Activated naive CD4-positive, alpha-beta T cell treated with anti-CD3 and anti-CD28 coated beads, Interleukin-2, amount 50 U/mL, for 72 hours (primary cell): ENCODE measurements at places on chromosomes 5 and 9. TPM values are rescaled to one million over a fixed set of nuclear protein-coding genes. Genes with fewer than 3 reads are reported as not detected.

- no peak for DNase-seq
Observed at GRCh38 chr5:169116961-169117461, 183.9 kb downstream of the SLIT3 start.

DNA sequence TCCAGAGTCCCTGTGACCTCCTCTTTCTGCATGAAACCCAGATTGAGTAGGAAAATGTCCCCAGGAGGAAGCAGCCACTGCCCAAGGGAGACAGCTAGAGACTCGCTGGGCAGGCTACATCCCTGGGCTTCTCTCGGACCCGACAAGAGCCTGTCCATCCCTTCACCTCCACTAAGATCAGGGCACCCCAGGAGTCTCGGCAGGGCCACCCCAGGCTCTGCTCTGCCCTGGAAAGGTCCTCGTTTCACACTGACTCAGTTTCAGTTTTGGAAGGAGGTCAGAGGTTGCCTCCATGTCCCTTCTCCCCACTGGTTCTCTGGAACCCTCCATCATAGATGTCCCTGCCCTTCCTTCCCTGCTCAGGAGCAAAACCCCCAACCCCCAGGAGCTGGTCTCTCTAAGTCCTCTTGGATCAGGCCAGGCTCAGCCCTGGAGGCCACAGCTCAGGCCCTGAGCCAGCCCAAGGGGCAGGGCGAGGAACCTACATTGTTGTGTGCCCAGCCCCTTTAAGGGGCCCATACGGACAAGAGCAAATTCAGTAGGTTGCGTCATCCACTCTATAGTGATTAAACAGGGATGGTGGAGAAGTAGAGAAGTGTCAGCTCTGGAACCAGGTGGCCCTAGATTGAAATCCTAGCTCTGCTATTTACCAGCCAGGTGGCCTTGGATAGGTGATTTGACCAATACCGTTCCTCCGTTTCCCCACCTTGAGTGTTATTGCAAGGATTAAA lies 37.4 kb downstream of the C9orf50 start:
- no peak for DNase-seq

DNA sequence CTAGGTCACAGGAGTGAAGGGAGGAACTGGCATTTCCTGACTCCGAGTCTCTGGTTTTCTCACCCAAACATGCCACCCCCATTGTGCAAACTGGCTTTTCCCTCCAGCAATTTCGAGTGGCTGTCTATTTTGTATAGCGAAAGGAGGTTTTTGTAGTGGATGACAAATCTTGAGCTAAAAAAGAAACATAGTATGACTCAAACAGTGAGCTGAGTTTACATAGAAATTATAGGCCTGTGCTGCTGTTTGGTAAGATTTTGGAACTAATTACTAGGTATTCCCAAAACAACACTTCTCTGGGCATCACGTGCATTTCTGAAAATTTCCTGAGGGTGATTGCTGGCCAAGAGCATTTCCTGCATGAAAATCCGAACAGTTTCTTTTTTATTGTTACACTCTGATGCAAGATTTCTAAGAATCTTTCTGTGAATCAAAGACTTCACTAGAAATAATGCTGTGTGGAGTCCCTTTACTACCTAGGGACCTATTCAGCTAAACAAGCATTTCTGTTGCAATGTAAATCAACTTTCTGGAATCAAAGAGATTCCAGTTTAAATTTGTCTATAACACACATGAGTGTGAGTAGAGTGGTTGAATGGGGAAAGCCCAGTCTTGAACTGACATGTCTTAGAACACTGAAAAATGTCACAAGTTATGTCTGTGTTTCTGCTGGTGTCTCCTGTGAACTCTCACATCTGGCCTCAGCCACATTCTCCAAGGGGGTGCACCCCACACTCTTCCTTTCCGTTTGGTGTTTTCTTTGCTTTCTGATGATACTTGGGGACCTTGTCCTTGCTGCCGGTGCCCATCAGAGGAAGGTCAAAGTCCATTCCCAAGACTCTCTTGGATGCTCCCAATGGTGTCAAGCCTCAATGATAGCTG lies 33.3 kb upstream of the DAPK1 start:
- DNase-seq, result peak; percentile 24

DNA sequence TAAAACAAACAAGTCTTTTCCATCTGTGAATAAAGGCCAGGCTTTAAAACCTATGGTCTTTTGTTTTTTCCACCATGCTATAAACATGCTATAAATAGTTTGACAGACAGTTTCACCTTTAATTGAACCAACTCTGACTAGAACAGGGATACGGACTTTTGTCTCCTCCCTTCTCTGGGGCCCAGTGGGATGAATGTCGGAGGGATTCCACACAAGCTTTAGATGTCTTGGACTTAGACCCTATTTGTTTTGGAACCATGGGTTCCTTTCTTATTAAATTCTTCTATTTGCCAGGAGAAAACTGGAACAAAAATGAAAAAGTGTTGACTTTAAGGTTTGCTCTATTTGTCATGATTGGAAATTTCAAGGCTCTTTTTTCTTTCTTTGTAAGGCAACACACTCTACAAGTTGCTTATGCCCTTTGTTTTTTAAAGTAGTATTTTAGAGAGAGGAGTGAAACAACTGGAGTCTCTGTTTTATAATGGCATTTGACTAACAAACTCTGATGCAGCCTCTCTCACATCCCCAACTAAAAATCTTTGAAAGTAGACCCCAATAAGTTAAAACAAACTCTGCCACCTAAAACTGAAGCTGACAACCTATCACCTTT lies 145.3 kb downstream of the MLLT3 start:
- no peak for DNase-seq

DNA sequence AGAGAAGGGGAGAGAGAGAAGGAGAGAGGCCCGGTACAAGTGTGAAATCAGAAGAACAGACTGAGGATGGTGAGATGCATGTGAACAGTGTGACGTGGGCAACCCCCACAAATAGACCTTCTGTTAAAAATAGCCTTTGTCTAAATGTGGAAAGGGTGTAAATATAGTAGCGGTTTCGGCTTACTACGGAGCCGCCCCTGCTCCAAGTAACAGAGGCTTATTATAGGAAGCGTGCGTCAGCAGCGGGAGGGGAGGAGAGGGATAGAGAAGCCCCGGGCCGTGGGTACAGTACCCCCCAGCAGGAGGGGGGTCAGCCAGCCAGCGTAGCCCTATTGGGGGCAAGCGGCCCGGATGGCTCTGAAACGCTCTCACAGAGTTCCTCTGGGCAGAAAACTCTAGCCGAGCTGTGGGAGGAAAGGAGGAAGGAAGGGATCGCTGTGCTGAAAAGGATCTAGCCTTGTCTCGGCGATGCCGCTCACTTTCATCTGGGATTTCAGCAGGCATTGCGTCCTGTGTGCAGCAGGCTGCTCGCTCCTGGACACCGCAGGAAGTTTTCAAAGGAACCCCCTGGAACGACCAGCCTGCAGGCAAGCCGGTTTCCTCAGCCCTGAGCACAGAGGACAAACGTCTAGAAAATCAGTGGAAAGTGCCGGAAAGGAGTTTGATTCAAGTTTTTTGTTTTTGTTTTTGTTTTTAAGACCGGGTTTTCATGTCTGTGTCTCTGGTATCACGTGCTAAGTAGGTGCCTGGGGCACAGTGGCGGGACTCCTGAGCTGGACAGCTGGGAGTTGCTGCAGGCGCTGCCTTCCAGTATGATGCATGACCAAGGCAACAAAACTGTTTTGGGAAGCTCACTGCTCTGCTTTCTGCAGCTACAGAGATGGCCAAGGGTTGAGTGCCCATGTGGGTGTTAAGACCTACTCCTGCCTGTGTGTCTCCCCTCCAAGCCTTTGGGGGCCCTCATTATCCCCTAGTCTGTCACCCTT lies 146.6 kb downstream of the SEC61B start:
- DNase-seq, result no peak

DNA sequence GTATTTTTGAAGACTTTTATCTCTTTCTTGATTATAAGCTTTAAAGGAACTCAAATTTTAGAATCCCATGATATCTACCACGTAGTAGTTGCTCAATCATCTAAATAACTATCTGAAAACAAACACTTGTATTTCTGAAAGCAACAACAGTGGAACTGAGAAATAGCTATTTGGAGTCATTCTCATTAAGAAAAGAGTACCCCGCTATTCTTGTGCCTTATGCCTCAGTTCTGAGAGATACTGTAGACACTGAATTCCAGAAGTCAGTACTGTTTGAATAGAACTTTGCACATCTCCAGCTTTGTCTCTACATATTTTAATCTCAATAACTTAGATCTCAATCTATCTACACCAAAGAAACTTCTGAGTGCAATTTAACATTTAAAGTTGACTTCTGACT lies 11.4 kb downstream of the CHD1 start:
- no peak for DNase-seq

DNA sequence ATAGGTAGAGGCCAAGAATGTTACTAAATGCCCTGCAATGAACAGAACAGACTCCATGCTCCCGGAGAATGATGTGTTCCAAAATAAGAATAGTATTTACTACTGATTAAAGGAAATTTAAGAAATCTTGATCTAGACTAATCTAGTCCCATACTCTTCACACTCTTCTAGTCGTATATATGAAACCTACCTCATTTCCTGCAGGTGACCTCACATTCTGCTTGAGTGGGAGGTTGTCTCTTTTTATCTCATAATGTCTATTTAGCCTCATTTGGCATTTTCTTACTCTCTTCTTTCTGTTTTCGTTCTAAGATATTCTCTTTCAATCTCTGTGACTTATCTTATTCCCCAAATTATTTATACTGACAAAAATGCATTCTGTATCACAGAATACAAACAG lies 9.2 kb upstream of the SHOC1 start:
- no peak for DNase-seq

GRCh38 chr9:5562806-5563416 lies 52.6 kb downstream of the PDCD1LG2 start:
- DNase-seq, result no peak

- DNase-seq, result no peak
Observed at GRCh38 chr9:132896906-132897305, 18.2 kb downstream of the SPACA9 start.

- no peak for DNase-seq
Observed at GRCh38 chr5:50699737-50700136, 33.3 kb downstream of the PARP8 start.

- no peak for DNase-seq
Observed at GRCh38 chr5:136199408-136199807, 6.4 kb upstream of the SMIM32 start.

DNA sequence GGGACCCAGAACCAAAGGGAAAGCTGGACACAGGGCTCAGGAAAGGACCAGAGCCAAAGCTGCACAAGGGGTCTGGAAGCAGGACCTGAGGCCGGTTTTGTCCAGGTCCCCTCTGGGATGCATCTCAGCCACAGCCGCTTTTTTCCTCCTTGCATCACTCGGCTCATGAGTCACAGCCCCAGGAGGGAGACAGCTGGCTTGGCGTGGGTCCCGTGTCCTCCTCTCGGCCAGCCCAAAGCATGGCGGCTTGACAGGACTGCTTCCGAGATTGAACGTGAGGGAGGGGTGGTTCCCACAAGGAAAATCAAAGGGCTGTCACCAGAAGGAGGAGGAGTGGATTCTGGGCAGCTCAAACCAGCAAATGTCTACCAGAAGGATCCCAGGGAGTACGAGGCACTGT lies 56.7 kb upstream of the CPLX2 start:
- no peak for DNase-seq

- DNase-seq, result no peak
Observed at GRCh38 chr9:85089188-85089969, 419.9 kb downstream of the NTRK2 start.

RLN1 gene
- 1.7 TPM for total RNA-seq

IFNA21 gene
- not detected for total RNA-seq

PTGER4 gene
- total RNA-seq, result 61.0 TPM

PDE6A gene
- total RNA-seq, result not detected

SLC46A2 gene
- total RNA-seq, result not detected

RNF14 gene
- total RNA-seq, result 29.4 TPM

SPATA31D4 gene
- not detected for total RNA-seq

ANXA1 gene
- total RNA-seq, result 63.1 TPM
